ENCODE measurements at places on chromosomes 1 and 21.

DNA sequence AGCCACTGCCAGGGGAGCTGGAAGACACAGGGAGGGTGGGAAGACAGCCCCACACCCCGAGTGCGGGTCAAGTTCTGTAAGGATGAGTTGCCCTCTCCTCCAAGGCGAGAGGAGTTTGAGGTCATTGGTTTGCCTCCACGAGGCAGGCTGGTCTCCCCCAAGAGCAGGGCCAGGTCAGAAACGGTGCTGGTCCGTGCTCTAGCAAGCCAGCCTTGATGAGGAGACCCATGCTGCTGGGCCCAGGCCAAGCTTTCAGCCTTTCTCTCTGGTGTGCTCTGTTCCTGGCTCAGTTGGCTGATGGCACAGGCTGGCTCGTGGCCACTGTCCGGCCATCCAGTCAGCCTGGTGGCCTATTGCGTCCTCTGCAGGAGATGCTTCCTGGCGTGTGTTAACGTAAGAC is 12.0 kb upstream of the PCBP3 start:
- no peak for DNase-seq

- no peak for DNase-seq
Observed at GRCh38 chr1:156826630-156827029, 10.0 kb upstream of the SH2D2A start.

GRCh38 chr1:109307274-109308021 is 637 bp upstream of the MYBPHL start:
- DNase-seq, result no peak

- no peak for DNase-seq
Observed at GRCh38 chr1:46526691-46527291, 24.7 kb downstream of the KNCN start.

- DNase-seq, result no peak
Observed at GRCh38 chr1:63027176-63027575, 243.2 kb downstream of the ATG4C start.

All from hematopoietic multipotent progenitor cell treated with erythropoietin and hydrocortisone succinate and interleukin-3 and kit ligand, for 17 days (in vitro differentiated cells).